ENCODE measurements at places on chromosomes 5 and 9.
A peak's percentile ranks its signal among the peaks of the same experiment; 100 is the strongest.

DNA sequence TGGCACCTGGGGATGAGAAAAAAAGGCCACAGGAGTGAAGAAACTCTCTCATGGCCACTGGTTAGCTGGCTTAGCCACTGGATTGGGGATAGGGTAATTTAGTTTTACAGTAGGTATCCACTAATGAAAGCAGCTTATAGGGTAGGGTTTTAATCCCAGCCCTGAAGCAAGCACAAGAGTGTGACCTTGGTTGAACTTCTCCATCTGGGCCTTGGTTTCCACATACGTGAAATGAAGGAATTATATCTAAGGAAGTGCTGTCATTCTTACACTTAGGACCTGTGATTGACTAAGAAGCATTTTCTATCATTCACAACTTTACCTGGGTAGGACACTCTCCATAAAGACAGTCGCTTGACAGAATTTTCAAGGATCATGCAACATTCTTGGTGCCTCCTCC is 49.6 kb downstream of the FAT2 start:
- no peak for DNase-seq

- DNase-seq = no peak
Measured at GRCh38 chr5:39587675-39588074, 162.9 kb upstream of the DAB2 start.

- peak; percentile 68 for DNase-seq
Measured at GRCh38 chr9:93589688-93590087, 13.3 kb downstream of the PHF2 start.

DNA sequence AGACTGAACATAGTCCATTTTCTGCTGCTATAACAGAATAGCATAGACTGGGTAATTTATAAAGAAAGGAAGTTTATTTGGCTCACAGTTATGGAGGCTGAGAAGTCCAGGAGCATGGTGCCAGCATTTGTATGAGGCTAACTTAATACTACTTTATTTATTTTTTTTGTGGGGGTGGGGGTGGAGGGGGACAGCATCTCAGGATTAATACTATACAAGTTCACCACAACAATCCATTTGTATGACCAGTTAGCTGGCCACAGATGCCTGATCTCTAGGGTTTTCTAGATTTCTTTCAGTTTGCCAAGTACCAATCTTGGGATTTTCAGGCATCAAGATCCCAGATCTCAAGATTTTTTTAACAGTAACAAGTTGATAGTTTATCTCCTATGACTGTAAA is 20.3 kb downstream of the ANGPTL2 start:
- no peak for DNase-seq

- no peak for DNase-seq
Measured at GRCh38 chr5:85263125-85263524, 878.4 kb upstream of the EDIL3 start.

GRCh38 chr5:96316017-96316416 is 117.0 kb downstream of the PCSK1 start:
- DNase-seq = no peak

DNA sequence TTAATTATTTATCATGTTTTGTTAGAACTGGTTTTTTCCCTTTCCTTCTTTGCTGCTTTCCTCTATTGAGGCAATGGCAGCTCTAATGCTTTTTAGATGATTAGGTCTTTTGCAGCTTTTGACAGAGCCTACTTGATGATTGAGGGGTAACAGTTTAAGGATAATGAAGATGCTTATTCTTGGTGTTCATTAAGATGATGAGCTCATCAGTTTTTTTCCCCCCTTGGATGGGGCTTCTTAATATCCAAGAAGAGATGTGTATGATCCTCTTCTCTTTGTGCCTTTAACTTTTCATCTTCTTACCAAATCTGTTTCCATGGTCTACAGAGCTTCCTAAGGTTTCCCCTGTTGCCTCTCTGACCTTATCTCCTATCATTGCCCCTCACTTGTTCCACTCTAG is 15.8 kb downstream of the RBM27 start:
- DNase-seq = no peak

GRCh38 chr5:137365126-137365865 is 133.8 kb downstream of the SPOCK1 start:
- peak; percentile 57 for DNase-seq

DNA sequence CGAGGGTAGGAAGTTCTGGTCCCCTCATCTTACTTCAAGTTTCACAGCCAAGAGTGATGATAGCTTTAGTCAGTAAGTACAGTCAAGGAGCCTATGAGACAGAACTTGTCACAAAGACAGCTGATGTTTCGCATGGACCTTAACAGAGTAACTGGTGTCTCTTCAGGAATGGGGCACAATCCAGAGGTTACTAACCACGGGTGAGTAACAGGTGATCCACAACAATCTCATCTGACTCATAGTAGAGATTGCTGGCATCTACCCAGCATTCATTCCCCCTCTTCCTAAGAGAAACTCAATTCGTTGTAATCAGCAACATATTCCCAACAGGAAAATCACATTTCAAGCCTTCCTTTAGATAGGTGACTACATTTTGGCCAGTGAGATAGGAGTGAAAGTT is 126.7 kb downstream of the SNX18 start:
- DNase-seq = peak; percentile 46

GRCh38 chr5:73265641-73266040 is 92.6 kb downstream of the TMEM174 start:
- no peak for DNase-seq

GRCh38 chr5:80668016-80668969 is 13.5 kb upstream of the DHFR start:
- DNase-seq = no peak

GRCh38 chr9:95511616-95511931 is 5.2 kb downstream of the PTCH1 start:
- DNase-seq = no peak

DNA sequence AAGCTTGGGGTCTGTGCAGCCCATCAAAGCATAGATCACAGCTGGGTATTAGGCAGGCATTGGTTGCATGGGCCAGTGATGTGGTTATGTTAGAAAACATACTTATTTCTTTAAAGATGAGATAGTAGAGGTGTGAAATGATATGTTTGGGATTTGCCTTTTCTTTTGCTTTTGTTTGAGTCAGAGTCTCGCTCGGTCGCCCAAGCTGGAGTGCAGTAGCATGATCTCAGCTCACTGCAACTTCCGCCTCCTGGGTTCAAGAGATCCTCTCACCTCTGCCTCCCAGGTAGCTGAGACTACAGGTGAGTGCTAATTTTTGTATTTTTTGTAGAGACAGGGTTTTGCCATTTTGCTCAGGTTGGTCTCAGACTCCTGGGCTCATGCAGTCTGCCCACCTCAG is 84.8 kb downstream of the PDE6A start:
- DNase-seq = no peak

DNA sequence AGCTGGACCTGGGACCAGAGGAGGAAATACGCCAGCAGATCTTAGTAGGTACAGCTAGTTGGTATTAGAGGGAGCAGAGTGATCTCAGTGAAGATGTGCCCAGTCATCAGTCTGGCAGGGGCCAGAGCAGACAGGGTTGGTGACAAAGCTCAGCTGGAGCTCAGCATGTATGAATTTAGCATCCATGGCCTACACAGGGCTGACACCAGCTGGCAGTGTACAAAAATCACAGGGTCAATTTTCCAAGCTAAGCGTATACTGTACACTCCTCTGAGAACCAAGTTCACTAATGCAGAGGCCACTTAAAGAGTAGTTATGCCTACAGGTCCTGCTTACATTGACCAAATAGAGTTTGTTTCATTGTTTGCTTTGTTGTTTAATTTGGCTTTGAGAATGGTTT is 146.6 kb downstream of the SLC24A2 start:
- DNase-seq = no peak

DNA sequence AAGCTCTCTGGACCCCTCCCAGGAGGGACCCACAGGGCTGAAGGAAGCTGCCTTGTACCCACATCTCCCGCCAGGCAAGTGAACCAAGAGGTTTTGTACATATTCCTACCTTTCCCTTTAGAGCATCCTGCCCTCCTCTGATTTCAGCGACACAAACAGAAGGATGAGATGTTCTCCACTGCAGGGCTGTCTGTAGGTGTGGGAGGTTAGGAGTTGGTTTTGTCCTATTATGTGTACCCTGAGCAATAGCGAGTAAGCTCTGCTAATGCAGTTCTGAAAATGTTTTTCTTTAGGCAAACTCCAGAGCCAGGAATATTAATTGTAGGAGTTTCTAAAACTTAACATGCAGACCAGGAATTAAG is 13.0 kb downstream of the SQSTM1 start:
- DNase-seq = no peak

GRCh38 chr5:88089719-88090390 is 178.8 kb downstream of the TMEM161B start:
- no peak for DNase-seq

- DNase-seq = no peak
Measured at GRCh38 chr5:40503439-40503838, 176.3 kb upstream of the PTGER4 start.

DNA sequence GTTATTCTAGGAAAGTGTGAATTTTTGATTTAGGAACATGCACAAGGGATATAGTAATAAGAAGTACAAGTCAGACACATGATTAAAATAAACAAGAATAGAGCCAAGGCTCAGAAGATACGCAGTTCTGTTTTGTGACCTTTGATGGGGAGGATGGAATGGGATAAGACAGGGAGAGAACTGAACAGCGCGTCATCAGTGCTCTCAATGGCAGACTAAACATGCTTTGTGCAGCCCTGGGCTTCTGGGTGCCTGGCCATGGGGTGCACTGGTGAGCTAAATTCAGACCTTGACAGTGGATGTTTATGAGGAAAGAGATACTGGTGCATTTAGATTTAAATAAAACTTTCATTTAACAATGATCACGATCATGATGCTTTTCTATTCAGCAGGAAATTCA is 309.7 kb downstream of the ARHGEF28 start:
- DNase-seq = no peak

DNA sequence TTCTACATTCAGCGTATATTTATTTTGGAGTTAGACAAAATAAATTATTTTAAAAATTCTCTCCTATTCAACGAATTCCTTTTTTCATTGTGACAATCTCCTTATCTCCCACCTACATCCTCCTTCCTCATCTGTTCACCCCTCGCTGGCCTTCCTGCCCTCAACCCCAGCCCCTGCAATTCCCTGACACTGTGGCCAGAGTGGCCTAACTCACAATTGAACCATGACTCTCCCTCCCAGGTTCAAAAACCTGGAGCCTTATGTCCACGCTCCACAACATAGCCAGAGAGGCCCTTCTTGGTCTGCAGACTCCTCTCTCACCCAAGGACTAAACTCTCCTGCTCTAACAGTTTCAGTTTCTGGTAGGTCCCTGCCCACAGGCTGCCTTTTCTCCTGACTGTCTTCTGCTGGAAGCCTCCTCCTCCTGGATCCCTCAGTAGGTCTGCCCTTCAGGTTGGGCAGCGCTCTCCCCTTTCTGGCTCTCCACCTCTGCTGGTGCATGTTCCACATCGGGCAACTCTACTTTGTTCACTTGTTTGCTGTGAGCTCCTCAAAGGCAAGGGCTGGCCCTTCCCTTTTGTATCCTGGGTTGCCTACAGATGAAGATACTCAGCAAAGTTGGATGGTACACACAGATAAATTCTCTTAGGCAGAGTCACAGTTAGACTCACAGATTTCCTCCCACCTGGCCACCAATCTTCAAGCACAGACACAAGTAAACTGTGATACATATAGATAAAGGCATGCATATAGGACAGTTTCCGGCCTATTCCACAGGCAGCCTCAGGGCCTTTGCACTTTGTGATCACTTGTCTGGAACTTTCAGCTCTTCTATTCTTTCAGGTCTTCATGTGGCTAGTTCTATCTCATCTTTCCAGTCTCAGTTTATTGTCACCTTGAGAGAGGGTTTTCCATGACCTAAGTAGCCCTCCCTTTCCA is 19.8 kb upstream of the MYORG start:
- no peak for DNase-seq

GRCh38 chr5:10540036-10540544 is 23.8 kb upstream of the ANKRD33B start:
- no peak for DNase-seq

DNA sequence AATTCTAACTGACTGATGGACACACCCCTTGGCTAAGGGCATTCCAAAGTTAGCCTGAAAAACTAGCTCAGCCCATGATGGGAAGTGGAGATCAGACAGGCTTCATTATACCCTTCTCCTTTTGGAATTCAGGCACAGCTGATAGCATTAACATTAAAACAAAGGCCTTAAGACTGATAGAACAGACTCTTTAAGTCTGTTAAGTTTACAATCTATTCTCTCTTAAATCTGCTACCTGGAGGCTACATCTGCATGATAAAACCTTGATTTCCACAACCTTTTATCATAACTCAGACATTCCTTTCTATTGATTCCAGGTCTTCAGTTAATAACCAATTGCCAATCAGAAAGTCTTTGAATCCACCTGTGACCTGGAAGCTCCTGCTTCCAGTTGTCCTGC is 281.4 kb downstream of the TUSC1 start:
- DNase-seq = no peak

Data from GM03348 (cell line).